Stimulated activated CD8-positive, alpha-beta memory T cell treated with anti-CD3 and anti-CD28 coated beads, Interleukin-4, amount 100 ng/mL, for 4 hours (primary cell): ENCODE measurements at places on chromosomes 16 and 17.

DNA sequence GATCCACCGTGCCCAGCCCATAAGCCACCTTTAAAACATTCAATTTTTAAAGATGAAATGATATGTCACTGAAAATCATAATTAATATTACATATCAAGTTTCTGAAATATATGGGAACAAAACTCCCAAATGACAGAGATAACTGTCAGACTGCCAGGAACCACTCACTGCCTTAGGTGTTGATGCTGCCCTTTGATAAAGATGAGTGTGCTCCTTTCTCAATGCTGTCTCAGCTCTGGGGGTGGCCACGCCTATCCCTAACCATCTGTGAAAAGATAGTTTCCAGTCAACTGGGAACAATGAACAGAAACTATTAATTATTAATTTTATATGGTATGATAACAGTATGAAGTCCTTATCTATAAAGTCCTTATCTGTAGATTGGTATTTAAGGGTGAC is 177.7 kb downstream of the MYO1D start:
- DNase-seq = no peak

DNA sequence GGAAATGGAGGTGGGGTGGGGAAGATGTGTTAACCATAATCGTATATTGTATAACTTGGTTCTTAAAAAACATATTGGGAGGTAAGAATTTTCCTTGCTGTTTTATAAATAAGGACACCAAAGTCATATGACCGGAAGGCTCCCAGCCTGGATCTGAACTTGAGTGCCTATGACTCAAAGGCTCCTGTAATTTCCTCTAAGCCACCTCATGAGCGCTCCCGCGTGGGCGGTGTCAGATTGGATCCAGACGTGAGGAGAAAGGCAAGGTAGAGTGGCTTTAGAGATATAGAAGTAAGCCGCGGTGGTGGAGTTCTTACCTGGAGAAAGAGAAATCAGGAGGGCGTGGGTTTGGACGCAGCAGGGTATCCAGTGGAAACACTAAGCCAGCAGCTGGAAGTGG is 196.2 kb upstream of the NLRP1 start:
- no peak for DNase-seq

DNA sequence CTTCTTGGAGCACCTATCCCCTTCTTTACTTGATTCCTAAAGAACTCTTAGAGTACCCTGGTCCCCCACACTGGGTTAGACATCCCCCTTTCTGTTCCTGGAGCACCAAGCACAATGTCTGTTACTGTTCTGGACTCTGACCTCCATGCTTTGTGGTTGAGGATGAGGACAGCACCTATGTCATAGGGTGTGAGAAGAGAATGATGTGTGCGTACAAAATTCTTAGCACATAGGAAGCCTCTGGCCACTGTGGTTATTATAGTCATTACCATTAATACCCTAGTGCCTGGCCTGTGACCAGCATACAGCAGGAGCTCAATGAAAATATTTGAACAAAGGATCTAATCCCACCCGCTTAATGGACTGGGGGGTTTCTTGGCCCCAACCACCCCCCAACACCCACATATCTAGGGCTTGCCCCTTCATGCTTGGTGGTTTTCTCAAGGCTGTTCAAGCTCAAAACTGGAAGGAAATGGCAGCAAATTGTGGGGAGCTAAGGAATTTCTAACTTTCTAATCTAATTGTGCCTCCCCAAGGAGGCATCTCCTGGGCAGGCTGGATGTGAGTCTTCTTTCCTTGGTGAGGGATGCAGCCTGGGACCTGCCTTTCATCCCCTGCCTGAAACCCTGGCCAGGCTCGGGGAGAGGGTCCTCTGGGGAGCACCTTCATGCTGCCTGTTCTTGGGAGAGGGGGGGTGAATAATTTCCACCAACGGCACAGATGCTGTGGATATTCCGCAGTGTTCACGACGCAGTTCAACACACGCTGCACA is 1.5 kb upstream of the CMIP start:
- DNase-seq = no peak

- no peak for DNase-seq
Observed at GRCh38 chr16:65668064-65668595, 546.3 kb upstream of the CDH11 start.

GRCh38 chr16:57358527-57359095 is at the start of gene CCL22:
TSS of gene CCL22 (plus strand) at chr16:57358783. CDS start at chr16:57358817, 34 bp downstream.
- no peak for DNase-seq

DNA sequence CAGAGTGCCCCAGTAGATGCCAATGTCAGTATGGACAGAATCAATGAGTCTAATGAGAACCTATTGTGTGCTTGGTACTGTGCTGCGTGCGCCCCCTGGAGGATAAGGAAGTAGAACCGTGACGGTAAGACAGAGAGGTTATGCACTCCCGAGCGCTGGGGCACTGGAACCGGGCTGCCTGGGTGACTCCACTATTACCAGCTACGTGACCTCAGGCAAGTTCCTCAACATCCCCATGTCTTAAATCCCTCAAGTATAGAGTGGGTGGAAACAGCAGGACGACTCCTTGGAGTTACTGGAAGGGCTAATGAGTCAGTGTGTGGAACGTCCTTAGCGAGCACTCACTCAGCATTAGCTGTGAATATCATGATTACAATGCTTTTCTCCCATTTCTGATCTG is 16.2 kb downstream of the CHST4 start:
- DNase-seq = peak; percentile 13

DNA sequence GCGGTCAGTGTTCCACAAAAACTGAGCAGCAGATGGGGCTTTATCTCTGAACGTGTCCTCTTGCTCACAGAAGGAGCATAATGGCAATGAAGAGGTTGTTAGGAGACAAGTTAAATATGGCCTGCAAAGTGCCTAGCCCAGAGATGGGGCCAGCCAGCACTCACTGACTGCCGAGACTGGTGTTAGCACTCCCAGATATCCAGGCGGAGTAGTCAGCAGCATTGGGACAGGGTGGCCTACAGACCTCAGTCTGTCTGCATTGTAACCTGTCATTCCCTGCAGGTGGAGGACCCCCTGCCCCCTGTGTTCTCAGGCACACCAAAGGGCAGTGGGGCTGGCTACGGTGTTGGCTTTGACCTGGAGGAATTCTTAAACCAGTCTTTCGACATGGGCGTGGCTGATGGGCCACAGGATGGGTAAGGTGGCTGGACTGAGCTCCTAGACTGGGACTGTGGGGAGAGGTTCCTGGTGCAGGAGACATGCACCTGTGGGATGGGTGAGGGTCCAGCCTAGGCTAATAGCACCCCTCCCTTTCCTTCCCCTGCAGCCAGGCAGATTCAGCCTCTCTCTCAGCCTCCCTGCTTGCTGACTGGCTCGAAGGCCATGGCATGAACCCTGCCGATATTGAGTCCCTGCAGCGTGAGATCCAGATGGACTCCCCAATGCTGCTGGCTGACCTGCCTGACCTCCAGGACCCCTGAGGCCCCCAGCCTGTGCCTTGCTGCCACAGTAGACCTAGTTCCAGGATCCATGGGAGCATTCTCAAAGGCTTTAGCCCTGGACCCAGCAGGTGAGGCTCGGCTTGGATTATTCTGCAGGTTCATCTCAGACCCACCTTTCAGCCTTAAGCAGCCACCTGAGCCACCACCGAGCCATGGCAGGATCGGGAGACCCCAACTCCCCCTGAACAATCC is 4.2 kb downstream of the MFAP4 start:
- no peak for DNase-seq

GRCh38 chr16:51120730-51121347 is 30.2 kb downstream of the SALL1 start:
- DNase-seq = no peak

- DNase-seq = no peak
Observed at GRCh38 chr16:1010251-1010650, 28.7 kb downstream of the SOX8 start.

DNA sequence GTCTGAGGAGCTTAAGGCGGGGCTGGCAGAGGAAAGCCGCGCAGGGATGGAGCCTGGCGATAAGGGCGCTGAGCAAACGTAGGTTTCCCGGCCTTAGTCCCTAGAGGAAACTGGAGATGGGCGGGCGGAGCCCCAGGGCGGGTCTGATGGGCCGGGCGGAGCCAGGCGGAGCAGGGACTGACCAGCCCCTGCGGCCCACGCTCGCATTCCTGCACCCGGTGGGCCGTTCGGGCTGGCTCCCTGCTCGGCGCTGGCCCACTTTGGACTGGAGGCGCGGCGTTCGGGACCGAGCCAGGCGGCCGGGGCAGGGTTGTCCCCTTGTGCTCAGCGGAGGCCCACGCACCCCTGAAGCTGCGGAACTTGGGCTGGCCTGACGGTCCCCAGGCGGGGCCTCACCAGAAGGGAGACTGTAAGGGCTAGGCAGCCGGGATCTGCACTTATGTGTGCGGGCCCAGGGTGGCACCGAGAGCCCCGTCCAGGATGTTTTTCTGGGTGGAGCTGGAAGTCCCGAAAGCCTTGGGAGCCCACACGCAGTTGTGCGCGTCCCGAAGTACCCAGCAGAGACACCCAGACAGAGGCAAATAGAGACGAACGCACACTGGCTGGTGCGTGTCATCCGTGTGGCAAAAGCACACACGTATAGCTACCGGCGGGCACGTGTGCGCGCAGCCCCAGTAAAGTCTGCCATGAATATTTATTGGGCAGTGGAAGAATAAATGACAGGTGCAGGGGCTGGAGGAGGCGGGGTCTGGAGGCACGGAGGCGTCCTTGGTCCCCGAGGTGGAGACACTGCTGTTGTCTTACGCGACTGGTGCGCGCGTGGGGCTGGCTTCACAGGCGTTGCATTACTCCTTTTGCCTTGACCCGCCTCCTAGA is 1.4 kb downstream of the PYDC1 start:
- DNase-seq = no peak

- no peak for DNase-seq
Observed at GRCh38 chr16:53282975-53283946, 151.0 kb upstream of the RBL2 start.

DNA sequence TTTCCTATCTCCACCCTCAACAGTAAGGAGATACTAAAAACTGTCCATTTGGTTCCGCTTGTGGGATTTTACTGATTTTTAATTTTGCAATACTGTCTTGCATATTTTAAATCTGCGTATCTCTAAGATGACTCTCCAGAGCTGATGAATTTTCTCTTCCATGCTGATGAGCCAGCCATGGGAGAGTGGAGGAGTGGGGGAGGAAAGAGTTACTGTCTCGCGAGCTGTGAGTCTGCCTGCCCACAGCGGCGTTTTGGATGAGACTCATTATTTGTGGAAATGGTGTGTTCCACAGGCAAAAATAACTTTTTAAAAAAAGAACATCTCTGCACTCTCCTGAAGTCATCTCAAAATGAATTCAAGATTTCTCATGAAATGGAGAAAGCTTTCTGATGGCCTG is 34.6 kb upstream of the MYOCD start:
- no peak for DNase-seq

- DNase-seq = no peak
Observed at GRCh38 chr17:35002876-35003551, 22.7 kb downstream of the LIG3 start.

DNA sequence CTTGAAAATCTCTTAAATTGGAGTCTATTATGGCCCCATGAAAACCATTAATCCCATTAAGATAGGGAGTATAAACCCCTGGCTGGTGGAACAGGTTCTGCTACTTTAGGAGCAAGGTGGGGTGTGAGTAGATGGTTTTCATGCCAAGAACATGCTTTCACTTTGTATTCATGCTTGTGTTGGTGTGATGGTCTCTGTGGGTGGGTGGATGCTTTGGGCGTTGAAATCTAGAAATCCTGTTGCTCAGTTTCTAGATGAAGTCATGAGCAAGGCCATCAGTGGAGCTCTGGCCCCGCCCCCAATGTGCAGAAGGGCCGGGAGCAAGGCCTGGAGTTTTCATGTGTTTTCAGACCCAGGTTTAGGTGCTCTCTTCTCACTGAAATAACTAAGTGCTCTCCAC is 20.1 kb downstream of the PLD6 start:
- no peak for DNase-seq

DNA sequence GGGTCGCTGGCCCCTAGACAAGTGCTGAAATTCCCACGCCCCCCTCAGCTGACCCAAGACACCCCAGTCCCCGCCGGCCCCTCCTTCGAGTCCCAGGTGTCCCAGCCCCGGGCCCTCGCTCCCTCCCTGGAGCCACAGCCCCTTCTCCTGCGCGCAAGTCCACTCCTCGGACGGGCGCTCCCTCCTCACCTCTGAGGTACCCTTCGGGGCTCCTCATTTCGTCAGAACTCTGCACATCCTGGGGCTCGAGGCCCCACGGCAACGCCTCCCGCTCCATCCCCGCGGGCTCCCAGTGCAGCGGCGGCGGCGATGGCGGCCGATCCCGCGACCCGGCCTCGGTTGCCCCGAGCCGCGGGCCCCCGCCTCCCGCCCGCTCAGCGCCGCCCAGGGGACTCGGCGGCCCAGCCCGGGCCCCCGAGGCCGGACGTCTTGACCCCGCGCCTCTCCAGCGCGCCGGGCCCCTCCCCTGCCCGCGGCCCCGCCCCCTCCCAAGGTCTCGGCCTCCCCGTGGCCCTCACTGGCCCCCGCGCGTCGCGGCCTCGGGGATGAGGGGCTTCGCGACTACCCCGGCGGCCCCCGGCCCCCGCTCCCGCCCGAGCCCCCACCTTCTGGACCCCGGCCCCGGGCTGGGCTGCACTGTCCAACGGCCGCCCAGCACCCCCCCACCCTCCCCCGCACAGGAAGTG is at the start of gene ZNF768:
Gene ZNF768 (minus strand): TSS at position 430 of the 686 bp plus-strand sequence. CDS start 153 bp downstream, at position 277.
- no peak for DNase-seq

DNA sequence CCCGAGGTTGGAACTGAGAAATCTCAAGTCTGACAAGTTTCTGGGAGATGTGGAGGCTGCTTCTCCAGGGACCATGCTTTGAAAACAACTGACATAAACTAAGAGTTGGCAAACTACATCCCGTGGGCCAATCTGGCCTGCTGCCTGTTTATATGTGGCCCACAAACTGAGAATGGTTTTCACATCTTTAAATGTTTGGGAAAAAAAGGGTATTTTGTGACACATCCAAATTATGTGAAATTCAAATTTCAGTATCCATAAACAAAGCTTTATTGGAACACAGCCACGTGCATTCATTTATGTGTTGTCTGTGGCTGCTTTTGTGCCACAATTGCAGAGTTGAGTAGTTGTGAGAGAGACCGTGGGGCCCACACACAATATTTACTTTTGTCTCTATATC is 163.8 kb upstream of the PIRT start:
- no peak for DNase-seq

- DNase-seq = no peak
Observed at GRCh38 chr16:89575247-89576152, at the start of gene CPNE7. TSS of gene CPNE7 (plus strand) at chr16:89575758. CDS start at chr16:89575898, 140 bp downstream.

DNA sequence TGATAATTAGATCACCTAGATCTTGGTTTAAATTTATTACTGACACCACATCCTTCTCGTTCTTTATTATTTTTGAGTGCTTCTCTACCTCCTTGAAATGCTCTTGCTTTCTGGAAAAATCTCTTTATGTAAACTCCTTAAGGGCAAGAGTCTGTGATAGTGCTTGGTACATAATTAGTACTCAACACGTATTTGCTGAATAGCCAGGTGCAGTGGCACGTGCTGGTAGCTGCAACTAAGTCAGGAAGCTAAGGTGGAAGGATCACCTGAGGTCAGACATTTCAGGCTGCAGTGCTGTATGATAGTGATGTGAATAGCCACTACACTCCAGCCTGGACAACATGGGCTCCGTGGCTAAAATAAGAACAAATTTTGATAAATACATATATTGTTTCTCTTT is 63.0 kb downstream of the PPM1E start:
- no peak for DNase-seq

GRCh38 chr16:18839555-18839954 is 38.2 kb upstream of the ARL6IP1 start:
- no peak for DNase-seq

GRCh38 chr17:29618272-29619065 is 4.2 kb downstream of the CORO6 start:
- DNase-seq = no peak

- DNase-seq = no peak
Observed at GRCh38 chr17:12438813-12439586, 226.7 kb upstream of the MYOCD start.
